ENCODE measurements at places on chromosomes 5 and 9.

DNA sequence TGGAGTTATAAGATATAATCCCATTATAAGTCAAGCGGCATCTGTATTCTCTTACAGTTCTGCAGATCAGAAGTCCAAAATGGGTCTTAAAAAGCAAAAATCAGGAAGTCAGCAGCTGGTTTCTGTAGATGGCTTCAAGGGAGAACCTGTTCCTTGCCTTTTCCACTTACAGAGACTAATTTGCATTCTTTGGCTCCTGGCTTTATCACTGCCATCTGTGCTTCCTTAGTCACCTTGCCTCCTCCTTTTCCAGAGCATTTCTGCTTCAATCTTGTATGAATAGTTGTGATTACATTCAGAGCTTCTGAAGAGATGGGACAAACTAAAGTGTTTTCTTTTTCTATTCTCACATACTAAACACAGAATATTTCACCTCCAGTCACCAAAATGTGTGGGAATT is 647.3 kb upstream of the GRAMD2B start:
- DNase-seq = no peak

DNA sequence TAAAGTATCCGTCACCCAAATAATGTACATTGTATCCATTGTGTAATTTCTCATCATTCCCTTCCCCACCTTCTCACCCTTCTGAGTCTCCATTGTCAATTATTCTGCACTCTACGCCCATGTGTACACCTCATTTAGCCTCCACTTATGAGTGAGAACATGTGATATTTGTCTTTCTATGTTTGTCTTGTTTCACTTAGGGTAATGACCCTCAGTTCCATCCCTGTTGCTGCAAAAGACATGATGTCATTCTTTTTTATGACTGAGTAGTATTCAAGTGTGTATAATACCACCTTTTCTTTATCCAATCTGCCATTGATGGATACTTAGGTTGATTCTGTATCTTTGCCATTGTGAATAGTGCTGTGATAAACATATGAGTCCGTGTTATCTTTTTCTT is 4.9 kb upstream of the SPATA31C2 start:
- no peak for DNase-seq

DNA sequence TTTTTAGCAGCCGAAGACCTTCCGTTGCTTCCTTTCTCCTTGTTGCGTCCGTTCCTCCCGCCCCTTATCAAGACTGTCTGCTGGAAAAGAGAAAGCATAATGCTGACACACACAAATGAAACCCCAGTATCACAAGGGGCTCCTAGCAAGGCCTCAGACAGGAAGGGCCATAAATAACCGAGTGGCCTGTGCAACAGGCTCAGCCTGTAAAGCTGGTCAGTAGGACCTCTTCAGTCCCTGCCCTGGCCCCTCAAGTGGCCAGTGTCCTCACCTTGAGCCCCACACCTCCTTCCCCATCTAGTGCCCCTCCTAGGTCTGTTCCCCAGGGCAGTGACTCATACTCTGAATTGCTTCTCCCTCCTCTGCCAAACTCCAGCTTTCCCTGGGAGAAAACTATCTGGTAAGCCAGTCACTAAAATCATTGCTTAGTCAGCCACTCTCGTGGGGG is 174.6 kb upstream of the IL12B start:
- no peak for DNase-seq

DNA sequence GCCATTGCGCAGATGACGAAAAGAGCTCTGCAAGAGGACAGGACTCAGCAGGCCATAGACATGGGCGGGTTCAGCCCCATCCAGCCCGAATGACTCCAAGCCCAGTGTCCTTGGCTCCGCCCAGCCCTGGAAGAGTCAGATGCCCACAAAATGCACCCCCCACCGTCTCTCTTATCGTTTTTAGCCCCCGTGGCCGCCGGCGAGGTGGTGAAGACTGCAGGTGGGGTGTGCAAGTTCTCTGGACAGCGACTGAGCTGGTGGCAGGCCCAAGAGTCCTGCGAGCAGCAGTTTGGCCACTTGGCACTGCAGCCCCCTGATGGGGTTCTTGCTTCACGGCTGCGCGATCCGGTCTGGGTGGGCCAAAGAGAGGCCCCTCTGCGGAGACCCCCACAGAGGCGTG is 2.1 kb downstream of the ADGRD2 start:
- DNase-seq = no peak

- no peak for DNase-seq
Observed at GRCh38 chr9:98132806-98133631, 14.0 kb upstream of the TRIM14 start.
